Astrocyte (in vitro differentiated cells and primary cell): ENCODE measurements at places on chromosomes 6 and 20. TPM values are rescaled to one million over a fixed set of nuclear protein-coding genes. Genes with fewer than 3 reads are reported as not detected.

DNA sequence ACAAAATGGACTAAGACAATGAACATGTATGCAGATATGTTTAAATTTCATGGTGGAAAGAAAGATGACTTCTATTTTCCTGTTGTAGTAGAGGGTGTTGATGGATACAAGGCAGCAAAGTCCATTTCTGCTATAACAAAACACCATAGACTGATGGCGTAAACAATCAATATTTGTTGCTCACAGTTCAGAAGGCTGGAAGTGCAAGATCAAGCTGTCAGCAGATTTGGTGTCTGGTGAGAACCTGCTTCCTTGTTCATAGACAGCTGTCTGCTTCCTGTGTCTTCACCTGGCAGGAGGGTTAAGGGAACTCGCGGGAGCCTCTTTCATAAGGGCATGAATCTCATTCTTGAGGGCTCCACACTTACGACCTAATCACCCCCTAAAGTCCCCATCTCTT lies 83.0 kb upstream of the ELOVL5 start:
- DNase-seq = no peak

DNA sequence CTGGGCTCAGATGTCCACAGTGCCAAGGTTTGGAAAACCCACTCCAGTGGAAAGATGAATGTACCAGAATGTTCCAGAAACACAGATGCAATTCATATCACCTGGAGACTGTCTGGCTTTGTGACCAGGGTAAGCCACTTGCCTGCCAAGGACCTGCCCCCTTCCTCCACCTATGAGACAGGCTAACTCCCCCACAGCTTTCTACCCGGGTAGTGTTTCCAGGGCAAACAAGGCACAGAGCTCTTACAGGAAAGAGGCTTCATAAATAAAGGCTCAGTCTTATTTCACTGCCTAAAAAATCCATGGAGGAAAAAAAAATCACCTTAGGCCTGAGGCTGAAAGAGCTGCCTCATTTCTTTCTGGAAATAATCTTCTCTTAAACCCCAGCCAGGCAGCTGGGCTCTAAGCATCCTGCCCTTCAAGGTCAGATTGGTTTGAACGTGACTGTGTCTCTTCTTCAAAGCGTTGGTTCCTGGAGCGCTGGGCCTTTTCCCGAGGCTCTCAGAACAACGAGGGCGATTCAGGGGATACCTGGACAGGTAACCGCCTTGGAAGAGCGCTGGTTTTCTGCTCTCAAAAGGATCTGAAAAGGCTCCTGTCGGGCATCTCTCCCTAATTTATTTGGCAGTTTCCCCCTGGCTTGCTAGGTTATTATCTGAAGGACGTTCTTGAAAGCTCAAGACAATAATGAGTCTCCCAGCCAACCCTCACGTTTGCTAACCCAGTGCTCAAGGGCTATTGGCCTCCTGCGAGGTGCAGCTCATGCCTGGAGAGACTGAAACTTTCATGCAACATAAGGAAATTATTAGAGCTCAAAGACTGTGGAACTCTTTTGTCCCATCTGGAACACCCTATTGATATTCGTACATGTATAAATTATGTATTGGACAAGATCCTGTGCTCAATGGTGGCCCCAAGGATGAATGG lies 199.2 kb upstream of the PMEPA1 start:
- no peak for DNase-seq

- no peak for DNase-seq
These were observed 302.1 kb downstream of the ZNF217 start for GRCh38 chr20:53291548-53291947.

DNA sequence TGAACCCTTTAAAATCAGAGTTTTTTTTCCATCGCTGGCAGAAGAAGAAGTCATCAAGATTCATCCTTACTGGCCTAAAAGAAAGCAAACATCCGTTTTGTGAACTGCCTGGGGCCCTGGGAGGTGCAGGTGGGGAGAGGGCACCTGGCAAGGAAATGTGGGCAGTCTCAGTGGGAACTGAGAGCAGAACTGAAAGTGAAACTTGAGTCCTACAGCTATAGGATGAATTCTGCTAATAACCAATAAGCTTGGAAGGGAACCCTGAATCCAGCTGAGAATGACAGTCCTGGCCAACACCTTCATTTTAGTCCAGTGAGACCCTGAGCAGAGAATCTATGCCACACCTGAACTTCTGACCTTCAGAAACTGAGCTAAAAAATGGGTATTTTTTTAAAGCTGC lies 130.1 kb upstream of the ASCC3 start:
- no peak for DNase-seq

- no peak for DNase-seq
These were observed 11.4 kb upstream of the MOCS1 start for GRCh38 chr6:39945626-39946025.

DNA sequence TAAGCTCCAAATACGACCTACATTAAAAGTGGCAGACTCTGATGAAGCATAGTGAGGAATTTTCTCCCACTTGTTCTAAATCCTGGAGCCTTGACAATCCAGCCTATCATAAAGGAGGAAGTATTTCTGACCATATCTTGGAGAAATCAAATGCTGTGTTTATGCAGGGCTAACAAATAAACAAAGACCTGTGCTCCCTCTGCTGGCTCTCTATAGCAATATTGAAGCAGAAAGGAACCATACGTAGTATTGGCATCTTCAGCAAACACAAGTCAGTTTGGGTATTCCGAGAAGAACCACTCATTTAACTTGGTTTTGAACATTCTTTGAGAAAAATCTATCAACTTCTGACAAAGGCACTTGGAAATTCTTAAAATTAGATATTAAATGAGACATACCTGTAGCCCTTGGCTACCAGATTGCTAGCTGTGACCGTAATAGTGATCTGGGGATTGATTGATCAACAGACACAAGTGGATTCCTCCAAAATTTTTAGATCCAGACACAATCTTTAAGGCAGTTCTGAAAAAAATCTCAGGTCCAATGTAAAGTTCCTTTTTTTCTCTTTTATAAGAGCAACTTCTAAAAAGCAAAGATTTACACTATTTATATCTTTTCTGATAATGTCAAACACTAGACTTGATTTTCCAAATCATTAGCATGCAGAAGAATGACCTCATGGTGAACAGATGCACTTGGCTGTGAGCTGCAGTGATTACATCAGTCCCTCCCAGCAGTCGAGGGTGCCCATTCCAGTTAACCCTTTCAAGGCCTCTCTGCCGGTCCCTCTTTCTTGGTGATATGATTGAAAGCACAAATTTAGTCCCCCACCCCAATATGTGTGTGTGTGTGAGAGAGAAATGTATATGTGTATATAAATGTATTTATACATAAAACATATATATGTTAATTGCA lies 40.2 kb downstream of the INSM1 start:
- peak; percentile 41 for DNase-seq

GRCh38 chr20:10660661-10661060 lies 13.1 kb downstream of the JAG1 start:
- DNase-seq = no peak

GRCh38 chr6:52887910-52888524 lies 21.5 kb downstream of the GSTA3 start:
- DNase-seq = peak; percentile 56

DNA sequence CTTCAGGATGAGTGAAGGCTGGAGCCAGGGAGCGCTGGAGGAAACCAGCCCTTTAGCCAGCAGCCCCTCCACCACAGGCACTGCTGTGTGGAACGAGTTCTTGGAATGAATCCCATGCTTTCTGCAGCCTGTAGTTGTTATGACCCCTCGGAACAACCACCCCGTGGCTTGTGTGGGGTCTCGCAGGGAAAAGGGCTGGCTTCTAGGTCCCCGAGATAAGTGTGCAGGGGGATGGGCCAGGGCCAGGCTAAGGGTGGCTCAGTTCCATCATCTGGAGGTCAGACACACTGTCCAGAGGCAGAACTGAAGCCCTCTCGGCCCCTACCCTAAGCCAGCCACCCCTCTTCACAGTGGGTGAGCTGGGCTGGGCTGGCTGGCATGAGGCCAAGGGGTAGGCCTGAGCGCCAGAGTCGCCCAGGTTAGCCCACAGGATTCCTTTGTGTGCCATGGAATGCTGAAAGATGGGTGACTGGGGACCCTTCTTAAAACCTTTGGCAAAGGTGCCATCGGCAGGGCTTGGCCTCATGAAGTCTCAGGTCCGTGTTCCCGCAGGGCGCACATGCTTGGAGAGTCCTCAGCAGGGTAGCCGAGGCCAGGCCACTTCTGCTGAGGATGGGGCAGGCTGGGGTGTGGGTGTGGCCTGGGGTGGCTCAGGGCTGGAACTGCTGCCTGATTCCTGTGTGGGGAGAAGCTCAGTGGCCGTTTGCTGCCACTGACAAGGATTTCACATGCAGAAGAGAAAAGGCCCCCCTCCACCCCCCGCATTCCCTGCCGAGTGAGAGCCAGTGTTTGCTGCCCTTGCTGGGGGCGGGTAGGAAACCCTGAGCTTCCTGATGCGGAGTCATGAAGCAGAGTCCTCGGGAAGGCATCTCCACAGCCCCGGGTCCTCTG lies 24.6 kb downstream of the SPATA2 start:
- no peak for DNase-seq

DNA sequence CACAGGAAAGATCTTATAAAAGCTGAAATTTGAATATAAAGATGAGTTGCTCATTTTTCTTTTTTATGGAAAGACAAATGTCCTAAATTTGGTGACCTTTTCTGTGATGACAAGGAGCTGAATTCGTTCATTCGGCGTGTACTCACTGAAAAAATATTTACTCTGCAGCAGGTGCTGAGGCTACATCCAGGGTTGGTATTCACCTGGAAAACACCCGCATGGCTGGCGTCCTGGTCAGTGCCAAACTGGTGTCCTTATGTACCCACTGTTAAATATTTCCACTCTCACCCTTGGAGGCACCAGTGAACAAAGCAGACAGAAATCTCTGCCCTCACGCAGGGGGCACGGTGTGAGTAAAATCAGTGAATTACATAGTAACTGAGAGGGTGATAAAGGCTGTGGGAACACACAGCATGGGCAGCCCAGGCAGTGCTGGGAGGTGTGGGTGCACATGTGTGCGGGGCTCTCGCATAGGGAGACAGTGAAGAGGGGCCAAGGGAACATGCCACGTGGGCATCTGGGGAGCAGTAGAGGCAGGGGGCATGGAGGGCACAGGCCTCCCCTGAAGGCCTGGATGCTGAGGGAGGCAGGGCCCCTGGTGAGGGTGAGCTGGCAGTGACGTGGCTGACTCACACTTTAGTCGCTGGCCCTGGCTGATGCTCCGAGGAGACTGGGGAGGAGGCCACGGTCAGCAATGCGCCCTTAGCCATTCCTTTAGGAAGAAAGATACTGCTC lies 89.7 kb downstream of the INSM1 start:
- DNase-seq = peak; percentile 63

DNA sequence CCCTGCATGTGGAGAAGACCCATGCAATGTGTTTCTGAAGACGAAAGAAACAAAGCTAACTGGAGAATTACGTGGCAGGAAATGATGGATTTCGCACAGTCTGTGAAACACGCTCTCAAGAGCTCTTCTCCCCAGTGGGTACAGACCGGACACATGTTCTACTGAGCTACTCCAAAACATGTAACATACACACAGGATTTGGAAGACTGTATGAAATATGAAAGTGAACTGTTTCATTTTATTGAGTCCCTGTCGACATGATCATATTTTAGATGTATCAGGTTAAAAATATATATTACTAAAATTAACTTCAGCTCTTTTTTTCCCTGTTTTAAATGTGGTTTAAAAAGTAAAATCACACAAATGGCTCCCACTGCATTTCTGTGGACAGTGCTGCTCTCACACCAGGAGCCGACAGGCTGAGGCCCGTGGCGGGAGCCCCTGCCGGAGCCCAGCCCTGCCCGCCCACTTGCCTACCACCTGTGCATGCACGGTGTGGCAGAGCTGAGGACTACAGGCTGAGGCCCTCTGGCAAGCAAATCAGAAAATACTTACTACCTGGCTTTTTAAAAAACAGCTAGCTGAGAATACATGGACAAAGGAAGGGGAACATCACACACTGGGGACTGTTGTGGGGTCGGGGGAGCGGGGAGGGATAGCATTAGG lies 58.9 kb upstream of the NXT1 start:
- no peak for DNase-seq

DNA sequence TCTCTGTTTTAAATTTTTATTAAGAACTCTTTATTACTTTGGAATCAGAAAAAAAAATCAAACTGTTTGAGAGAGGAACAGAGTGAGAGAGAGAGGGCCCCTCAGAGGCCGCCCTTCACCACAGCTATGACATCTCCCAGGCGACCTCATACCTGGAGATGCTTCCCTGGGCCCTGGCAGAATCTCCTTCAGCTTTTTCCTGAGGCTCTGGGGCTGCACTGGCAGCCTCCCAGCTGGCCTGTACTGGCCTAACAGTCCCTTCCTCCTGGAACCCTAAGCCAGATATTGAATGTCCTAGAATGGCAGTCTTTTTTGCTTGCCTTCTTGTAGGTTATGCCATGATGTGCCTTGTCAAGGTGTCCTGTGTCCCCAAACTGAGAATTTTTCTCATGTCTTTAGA lies 13.7 kb downstream of the ABHD12 start:
- no peak for DNase-seq

DNA sequence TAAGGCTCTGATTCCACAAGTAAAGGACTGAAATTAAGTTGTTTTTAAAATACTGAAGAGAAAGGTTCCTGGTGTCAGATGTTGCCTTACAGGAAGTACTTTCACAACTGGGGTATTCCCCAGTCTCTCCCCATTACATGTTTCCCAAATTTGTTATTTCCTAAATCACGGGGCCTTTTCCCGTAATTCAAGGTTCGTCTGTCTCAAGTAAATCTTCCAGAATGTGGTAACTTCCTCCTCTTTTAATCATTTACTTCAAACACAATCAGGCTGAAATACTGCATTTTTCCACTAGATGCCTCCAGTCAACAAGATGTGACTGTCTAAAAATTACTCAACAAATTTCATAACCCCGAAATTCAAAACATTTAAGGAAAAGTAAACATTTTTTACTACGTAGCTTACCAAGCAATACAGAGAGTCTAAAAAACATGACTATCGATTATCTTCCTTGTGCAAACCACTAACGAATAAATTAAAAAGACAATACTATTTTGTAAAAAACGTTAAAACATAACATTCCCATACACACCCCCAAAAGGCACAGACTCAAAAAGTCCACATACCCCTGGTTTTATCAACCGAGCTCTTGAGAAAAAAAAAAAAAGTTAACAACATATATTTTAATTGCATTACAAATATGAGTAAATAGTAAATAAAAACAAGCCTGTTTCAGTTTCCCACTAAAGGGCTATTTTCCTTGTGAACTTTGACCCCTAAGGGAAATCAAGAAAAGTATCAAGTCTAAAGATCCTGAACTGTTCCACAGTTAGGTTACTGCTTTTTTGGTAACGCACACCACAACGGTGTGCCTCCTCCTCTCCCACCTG lies 1.7 kb downstream of the SOD2 start:
- peak; percentile 68 for DNase-seq

The TMEM217 gene
- 7.3 and 8.2 TPM in 2 replicates for total RNA-seq

The MRAP2 gene
- 0.12 and 0.20 TPM in 2 replicates for total RNA-seq

The JPH2 gene
- total RNA-seq = 18.1 and 18.5 TPM in 2 replicates

The SIRPG gene
- total RNA-seq = not detected in 2 replicates

The NTSR1 gene
- 0.10 and 0.16 TPM in 2 replicates for total RNA-seq

The XKR7 gene
- total RNA-seq = 0.36 and 0.48 TPM in 2 replicates

The TMEM74B gene
- 2.1 and 2.4 TPM in 2 replicates for total RNA-seq

The SIRPD gene
- total RNA-seq = not detected in 2 replicates

The RBM39 gene
- total RNA-seq = 204 and 208 TPM in 2 replicates
